ENCODE measurements at places on chromosomes 2 and 18.

DNA sequence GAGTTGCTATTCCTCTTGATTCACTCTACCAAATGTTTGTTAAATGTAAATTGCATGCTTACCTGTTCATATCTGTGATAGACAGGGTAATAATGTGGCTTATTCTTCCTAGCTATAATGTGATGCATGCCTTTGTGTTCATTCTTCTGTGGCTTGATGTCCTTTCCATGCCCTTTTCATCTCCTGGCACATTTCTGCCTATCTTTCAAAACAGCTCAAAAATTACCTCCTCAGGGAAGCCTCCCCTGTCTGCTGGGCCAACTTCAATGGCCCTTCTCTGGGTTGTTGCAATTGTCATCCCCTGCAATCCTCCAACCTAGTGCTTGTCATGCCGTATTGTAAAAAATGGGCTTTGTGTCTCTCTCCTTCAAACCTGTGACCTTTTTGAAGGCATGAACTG lies 52.8 kb upstream of the LHCGR start:
- peaks cover 2% of the 10 kb centered on the region for H3K4me1 ChIP-seq
- DNase-seq, result no peak
- H3K27ac ChIP-seq, result no peak overlapping the region
- H3K27me3 ChIP-seq, result no peaks in the 10 kb centered on the region
- no peak overlapping the region for H3K4me3 ChIP-seq

DNA sequence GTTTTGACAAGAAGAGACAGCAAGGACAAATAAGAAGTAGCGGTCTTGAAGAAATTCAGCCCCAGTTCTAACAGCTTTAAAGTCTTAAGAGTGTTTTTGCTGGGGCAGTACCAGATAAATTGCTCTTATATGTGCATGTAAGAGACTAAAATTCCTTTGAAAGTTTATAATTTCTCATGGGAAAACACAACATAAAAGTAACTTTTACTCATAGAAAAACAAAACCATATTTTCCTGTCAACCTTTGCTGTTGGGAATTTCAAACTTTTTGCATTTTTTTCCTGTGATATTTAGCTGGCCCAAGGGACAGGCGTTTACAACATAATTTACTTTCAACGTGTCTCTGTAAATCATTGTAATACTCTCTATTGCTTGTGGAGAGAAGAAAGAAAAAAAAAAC lies 767.8 kb upstream of the ZEB2 start:
- H3K27ac ChIP-seq, result no peak overlapping the region
- DNase-seq, result no peak
- no peak overlapping the region for H3K4me3 ChIP-seq
- no peaks in the 10 kb centered on the region for H3K27me3 ChIP-seq

- H3K4me1 ChIP-seq, result 0 out of 2 replicates have a peak, but pooled peaks cover 1% of the 10 kb centered on the region
- no peak overlapping the region for H3K27ac ChIP-seq
- no peak for DNase-seq
- H3K36me3 ChIP-seq, result no peaks in the 10 kb centered on the region
- H3K27me3 ChIP-seq, result no peaks in the 10 kb centered on the region
Observed at GRCh38 chr18:74399091-74399887, 57.8 kb downstream of the DIPK1C start.

- H3K4me3 ChIP-seq, result no peak overlapping the region
- no peak overlapping the region for H3K27ac ChIP-seq
- H3K4me1 ChIP-seq, result peaks cover 8% of the 10 kb centered on the region
- DNase-seq, result peak; percentile 60
- no peaks in the 10 kb centered on the region for H3K36me3 ChIP-seq
Observed at GRCh38 chr2:7427293-7428060, 510.3 kb downstream of the RNF144A start.

DNA sequence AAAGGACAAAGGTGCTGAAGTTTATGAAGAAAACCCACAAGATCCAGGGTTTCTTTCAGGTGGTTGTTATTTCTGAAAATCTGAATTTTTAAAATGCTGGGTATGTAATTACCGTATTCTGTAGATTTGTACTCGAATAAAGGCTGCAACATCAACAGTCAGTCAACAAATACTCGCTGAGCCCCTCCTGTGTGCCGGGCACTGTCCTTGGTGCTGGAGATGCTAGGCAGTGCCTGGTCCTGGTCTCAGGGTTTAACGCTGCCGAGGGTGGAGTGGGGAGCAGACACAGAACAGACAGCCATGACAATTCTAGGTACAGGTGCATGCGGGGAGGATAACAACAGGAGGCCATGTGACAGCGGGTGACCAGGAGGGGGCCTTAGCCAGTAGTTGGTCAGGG lies 27.2 kb upstream of the PDIA6 start:
- H3K27me3 ChIP-seq, result no peaks in the 10 kb centered on the region
- no peak overlapping the region for H3K27ac ChIP-seq
- H3K4me3 ChIP-seq, result no peak overlapping the region
- no peak for DNase-seq
- no peaks in the 10 kb centered on the region for H3K36me3 ChIP-seq
- H3K4me1 ChIP-seq, result peaks cover 4% of the 10 kb centered on the region

DNA sequence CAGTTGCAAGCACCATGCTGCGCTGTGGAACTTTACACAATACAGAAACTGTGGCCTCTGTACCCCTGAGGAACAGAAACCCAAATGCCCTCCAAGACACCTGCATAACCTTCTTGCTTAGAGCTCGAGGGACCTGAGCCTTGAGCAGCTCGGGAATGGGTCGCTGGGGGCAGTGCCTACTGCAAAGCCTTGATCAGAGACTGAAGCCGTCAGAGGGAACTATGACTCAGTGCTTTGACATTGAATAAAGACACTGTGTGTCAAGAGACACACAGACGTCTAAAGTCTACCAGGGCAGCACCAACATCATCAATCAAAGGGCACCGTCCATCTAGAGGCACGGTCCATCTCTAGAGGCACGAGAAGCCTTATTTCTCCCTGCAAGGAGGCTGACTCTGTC lies 30.6 kb downstream of the GPR45 start:
- H3K4me3 ChIP-seq, result no peak overlapping the region
- H3K4me1 ChIP-seq, result no peaks in the 10 kb centered on the region
- DNase-seq, result no peak
- H3K27me3 ChIP-seq, result no peaks in the 10 kb centered on the region
- H3K36me3 ChIP-seq, result peaks cover 12% of the 10 kb centered on the region
- H3K27ac ChIP-seq, result no peak overlapping the region

- H3K36me3 ChIP-seq, result no peaks in the 10 kb centered on the region
- no peak overlapping the region for H3K4me3 ChIP-seq
- H3K27ac ChIP-seq, result no peak overlapping the region
- H3K4me1 ChIP-seq, result no peaks in the 10 kb centered on the region
- DNase-seq, result no peak
Observed at GRCh38 chr2:157152362-157152761, 105.1 kb upstream of the GALNT5 start.

All from iPS DF 6.9 (cell line).